Mesothelial cell of epicardium (in vitro differentiated cells): ENCODE measurements at places on chromosomes 7 and 10. TPM values are rescaled to one million over a fixed set of nuclear protein-coding genes. Genes with fewer than 3 reads are reported as not detected.

OR2F1 gene
- total RNA-seq, result 0.11 TPM in 1 of 3 replicates, not detected in the others

GSTK1 gene
- 86.7 to 98.8 TPM (median 92.8 TPM) in 3 replicates for total RNA-seq

RHBDD2 gene
- total RNA-seq, result 52.5 to 54.7 TPM (median 53.7 TPM) in 3 replicates

SPRN gene
- total RNA-seq, result 0.50 to 0.69 TPM (median 0.55 TPM) in 3 replicates
